ENCODE measurements at places on chromosomes 5 and 9. TPM values are rescaled to one million over a fixed set of nuclear protein-coding genes. Genes with fewer than 3 reads are reported as not detected.

PPP2R2B gene
- polyA plus RNA-seq = not detected

MYMK gene
- polyA plus RNA-seq = not detected

PRPF4 gene
- polyA plus RNA-seq = 48.2 TPM

DOLK gene
- polyA plus RNA-seq = 18.2 TPM

CDH9 gene
- not detected for polyA plus RNA-seq

QSOX2 gene
- polyA plus RNA-seq = 0.53 TPM

MYOZ3 gene
- not detected for polyA plus RNA-seq

MARVELD2 gene
- polyA plus RNA-seq = 3.3 TPM

ECSCR gene
- polyA plus RNA-seq = not detected

SLC34A3 gene
- not detected for polyA plus RNA-seq

GRCh38 chr5:59660737-59661136 lies 232.8 kb downstream of the PDE4D start:
- H3K4me3 ChIP-seq = no peak overlapping the region
- no peaks in the 10 kb centered on the region for H3K4me1 ChIP-seq
- no peaks in the 10 kb centered on the region for H3K36me3 ChIP-seq
- DNase-seq = no peak
- no peaks in the 10 kb centered on the region for H3K27me3 ChIP-seq

DNA sequence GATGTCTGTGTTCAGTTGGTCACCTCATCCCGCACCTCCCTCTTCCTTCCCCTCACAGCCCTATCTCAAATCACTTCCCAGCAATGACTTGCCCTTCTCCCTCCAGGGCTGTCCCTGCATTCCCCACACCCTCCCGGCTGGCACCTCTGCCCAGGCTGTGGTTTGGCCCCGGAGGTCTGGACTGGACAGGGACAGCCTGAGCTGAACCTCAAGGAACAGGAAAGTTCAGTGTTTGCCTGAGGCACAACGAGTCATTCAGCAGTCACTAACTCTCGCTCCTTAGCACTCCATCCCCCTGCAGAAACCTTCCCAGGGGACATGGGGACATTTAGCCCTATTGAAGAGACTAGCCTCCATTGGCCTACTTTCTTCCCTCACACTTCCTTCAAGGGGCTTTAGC lies 58.3 kb upstream of the MAP3K1 start:
- H3K27ac ChIP-seq = no peak overlapping the region
- no peaks in the 10 kb centered on the region for H3K36me3 ChIP-seq
- no peaks in the 10 kb centered on the region for H3K4me1 ChIP-seq
- no peaks in the 10 kb centered on the region for H3K27me3 ChIP-seq
- DNase-seq = no peak
- H3K4me3 ChIP-seq = no peak overlapping the region

GRCh38 chr5:131364507-131365050 lies 100.7 kb downstream of the CDC42SE2 start:
- no peaks in the 10 kb centered on the region for H3K4me1 ChIP-seq
- no peaks in the 10 kb centered on the region for H3K27me3 ChIP-seq
- H3K27ac ChIP-seq = no peak overlapping the region
- peaks cover 7% of the 10 kb centered on the region for H3K36me3 ChIP-seq

DNA sequence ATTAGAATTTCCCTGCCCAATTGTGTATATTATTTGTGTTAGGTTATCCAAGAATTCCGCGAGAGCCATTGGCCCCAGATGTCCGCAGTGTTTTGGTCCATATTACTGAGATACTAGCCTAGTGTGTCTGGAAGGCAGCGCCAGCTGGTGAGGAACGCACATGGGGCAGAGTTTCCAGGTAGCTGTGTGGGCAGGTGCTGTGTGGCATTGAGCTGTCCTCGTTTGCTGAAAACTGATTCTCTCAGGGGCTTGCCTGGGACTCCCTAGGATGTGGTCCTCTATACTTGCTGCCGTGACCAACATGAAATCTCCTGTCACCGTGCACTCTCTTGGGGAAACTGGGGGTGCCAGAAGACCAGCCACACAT lies 288.7 kb downstream of the FANCC start:
- H3K4me1 ChIP-seq = no peaks in the 10 kb centered on the region
- no peak overlapping the region for H3K27ac ChIP-seq
- no peak for DNase-seq
- peaks cover 4% of the 10 kb centered on the region for H3K36me3 ChIP-seq

DNA sequence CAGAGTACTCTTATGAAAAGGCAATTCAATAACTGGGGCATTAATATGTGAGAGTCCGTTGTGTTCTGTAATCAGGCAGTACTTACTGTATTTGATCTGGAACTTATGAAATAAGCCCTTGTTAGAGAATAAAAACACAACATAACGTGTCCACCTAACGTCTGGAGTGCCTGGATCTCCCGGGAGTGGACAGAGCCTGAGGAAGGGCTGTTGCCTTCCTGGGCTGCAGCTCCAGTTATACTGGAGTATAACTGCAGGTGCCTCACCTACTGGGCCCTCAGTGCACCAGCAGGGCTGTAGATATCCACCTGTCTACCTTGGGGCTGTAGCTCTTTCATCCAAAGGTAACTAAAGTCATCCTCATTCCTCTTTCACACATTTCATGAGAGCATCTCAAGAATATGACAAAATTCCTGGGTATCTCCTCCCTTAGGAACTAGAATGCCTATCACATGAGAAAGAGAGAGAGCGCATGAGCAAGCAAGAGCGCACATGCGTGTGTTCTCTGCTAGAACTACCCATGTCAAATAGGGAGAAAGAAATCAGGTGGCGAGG lies 200.1 kb downstream of the GAPVD1 start:
- no peaks in the 10 kb centered on the region for H3K4me1 ChIP-seq
- DNase-seq = no peak
- H3K27me3 ChIP-seq = no peaks in the 10 kb centered on the region
- H3K4me3 ChIP-seq = no peak overlapping the region
- no peak overlapping the region for H3K27ac ChIP-seq

DNA sequence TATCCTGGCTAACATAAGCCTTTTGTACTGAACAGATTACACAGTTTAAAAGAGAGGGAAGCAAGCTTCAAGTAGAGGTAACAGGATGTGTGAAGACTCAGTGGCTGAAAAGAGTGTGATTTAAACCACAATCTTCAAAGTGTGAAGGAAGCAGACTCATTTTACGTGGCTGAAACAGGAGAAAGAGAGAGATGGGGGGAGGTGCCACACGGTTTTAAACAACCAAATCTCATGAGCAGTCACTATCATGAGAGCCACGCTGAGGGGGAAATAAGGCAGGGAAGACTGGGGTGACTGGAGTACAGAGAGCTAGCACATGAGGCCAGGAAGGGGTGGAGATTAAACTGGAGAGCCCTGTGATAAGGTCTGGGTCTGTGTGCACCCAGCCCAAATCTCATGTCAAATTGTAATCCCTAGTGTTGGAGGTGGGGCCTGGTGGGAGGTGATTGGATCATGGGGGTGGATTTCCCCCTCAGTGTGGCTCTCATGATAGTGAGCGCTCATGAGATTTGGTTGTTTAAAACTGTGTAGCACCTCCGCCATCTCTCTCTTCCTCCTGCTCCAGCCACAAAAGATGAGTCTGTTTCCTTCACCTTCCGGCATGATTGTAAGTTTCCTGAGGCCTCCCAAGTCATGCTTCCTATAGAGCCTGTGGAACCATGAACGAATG lies 318.6 kb upstream of the CD180 start:
- H3K27me3 ChIP-seq = no peaks in the 10 kb centered on the region
- H3K4me1 ChIP-seq = no peaks in the 10 kb centered on the region
- no peak overlapping the region for H3K27ac ChIP-seq
- H3K4me3 ChIP-seq = no peak overlapping the region

DNA sequence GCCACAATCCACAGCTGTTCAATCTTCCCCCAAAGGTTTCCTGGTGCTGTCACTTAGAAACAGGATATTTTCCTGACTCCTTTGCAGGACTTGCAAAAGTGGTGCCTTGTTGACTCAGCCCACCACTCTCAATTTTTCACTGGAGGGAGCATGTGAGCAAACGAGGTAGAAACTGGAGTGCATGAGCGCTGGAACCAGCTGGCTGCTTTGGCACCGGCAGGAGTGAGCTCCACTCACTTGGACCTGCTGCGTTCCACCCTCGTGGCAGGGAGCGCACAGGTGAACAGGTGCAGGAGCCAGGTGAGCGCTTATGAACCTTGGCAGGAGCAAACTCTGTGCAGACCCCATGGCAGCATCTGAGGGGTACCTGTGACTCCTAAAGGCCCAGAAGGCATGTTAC lies 364.1 kb upstream of the RORB start:
- no peak overlapping the region for H3K27ac ChIP-seq
- no peaks in the 10 kb centered on the region for H3K27me3 ChIP-seq
- H3K4me3 ChIP-seq = no peak overlapping the region
- H3K36me3 ChIP-seq = no peaks in the 10 kb centered on the region
- H3K4me1 ChIP-seq = no peaks in the 10 kb centered on the region

- H3K4me3 ChIP-seq = no peak overlapping the region
- no peak for DNase-seq
- H3K27me3 ChIP-seq = no peaks in the 10 kb centered on the region
- H3K4me1 ChIP-seq = no peaks in the 10 kb centered on the region
- H3K36me3 ChIP-seq = no peaks in the 10 kb centered on the region
These were observed 22.6 kb downstream of the HRH2 start for GRCh38 chr5:175680463-175680862.

- H3K4me3 ChIP-seq = no peak overlapping the region
- peaks cover 14% of the 10 kb centered on the region for H3K36me3 ChIP-seq
- no peak overlapping the region for H3K27ac ChIP-seq
- peaks cover 15% of the 10 kb centered on the region for H3K4me1 ChIP-seq
These were observed 16.8 kb downstream of the NFX1 start for GRCh38 chr9:33307067-33307466.

GRCh38 chr5:32217886-32218396 lies 43.8 kb upstream of the GOLPH3 start:
- no peaks in the 10 kb centered on the region for H3K27me3 ChIP-seq
- H3K36me3 ChIP-seq = no peaks in the 10 kb centered on the region
- DNase-seq = no peak
- H3K4me1 ChIP-seq = no peaks in the 10 kb centered on the region
- H3K4me3 ChIP-seq = no peak overlapping the region

GRCh38 chr9:138051586-138052321 lies 174.2 kb downstream of the CACNA1B start:
- no peaks in the 10 kb centered on the region for H3K4me1 ChIP-seq
- peaks cover 2% of the 10 kb centered on the region for H3K27me3 ChIP-seq
- H3K4me3 ChIP-seq = no peak overlapping the region
- no peak overlapping the region for H3K27ac ChIP-seq
- DNase-seq = no peak

- DNase-seq = no peak
- H3K4me1 ChIP-seq = peaks cover 4% of the 10 kb centered on the region
- H3K36me3 ChIP-seq = no peaks in the 10 kb centered on the region
- no peak overlapping the region for H3K27ac ChIP-seq
These were observed 1.8 kb upstream of the NTRK2 start for GRCh38 chr9:84667571-84668195.

GRCh38 chr5:417301-418161 lies 25.4 kb upstream of the EXOC3 start:
- no peak overlapping the region for H3K4me3 ChIP-seq
- no peak overlapping the region for H3K27ac ChIP-seq
- H3K27me3 ChIP-seq = no peaks in the 10 kb centered on the region

- H3K27me3 ChIP-seq = no peaks in the 10 kb centered on the region
- H3K36me3 ChIP-seq = no peaks in the 10 kb centered on the region
- H3K4me3 ChIP-seq = no peak overlapping the region
- H3K4me1 ChIP-seq = no peaks in the 10 kb centered on the region
- H3K27ac ChIP-seq = no peak overlapping the region
- no peak for DNase-seq
These were observed 9.1 kb upstream of the OLFM1 start for GRCh38 chr9:135078361-135078821.

GRCh38 chr5:74624501-74624900 lies 16.0 kb downstream of the ENC1 start:
- H3K4me1 ChIP-seq = no peaks in the 10 kb centered on the region
- DNase-seq = no peak
- no peaks in the 10 kb centered on the region for H3K36me3 ChIP-seq
- no peaks in the 10 kb centered on the region for H3K27me3 ChIP-seq
- no peak overlapping the region for H3K27ac ChIP-seq

DNA sequence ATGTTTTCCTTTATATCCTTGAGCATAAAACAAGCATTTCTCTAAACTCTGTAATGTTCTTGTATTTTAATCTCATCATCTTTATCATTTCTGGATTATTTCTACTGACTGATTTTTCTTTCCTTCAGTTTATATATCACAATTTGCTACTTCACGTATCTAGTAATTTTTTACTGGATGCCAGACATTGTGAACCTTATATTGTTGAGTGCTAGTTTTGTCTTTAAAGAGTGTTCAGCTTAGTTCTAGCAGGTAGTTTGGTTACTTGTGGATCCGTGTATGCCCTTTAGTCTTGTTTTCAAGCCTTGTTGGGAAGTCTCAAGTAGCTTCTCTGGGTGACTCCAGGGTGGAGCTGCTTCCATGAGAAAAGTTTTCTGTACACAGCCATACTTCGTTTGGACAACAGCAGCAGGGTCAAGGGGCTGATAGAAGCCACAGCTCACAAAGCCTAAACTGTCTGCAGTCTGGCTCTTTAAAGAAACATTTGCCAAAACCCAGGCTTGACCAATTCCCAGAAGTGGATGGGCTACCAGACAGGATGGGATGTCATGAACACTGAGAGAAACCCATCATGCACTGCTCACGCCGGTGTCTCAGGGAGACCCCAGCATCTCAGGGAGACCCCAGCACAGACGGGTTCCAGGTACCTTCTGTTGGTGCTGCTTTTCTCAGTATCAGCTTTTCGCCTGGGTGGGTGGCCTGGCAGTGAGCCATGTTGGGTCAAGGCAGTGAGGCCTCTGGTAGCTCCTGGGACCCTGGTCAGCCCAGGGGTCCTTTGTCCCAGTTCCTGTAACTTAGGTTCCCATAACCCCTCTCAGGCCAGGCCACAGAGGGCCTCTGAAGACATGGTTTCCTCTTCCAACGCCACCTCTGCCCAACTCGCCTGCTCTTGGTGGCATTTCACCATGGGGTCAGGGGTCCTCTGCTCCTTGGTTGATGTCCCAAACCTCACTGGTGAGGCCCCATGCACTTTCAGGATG lies 29.1 kb downstream of the TRIP13 start:
- H3K27ac ChIP-seq = no peak overlapping the region
- no peaks in the 10 kb centered on the region for H3K4me1 ChIP-seq
- peaks cover 2% of the 10 kb centered on the region for H3K36me3 ChIP-seq
- no peaks in the 10 kb centered on the region for H3K27me3 ChIP-seq
- no peak overlapping the region for H3K4me3 ChIP-seq

- H3K4me3 ChIP-seq = no peak overlapping the region
- H3K36me3 ChIP-seq = peaks cover 4% of the 10 kb centered on the region
- no peak for DNase-seq
- H3K4me1 ChIP-seq = peaks cover 5% of the 10 kb centered on the region
- no peak overlapping the region for H3K27ac ChIP-seq
- no peaks in the 10 kb centered on the region for H3K27me3 ChIP-seq
These were observed 4.3 kb downstream of the BRD3OS start for GRCh38 chr9:134029248-134030226.

DNA sequence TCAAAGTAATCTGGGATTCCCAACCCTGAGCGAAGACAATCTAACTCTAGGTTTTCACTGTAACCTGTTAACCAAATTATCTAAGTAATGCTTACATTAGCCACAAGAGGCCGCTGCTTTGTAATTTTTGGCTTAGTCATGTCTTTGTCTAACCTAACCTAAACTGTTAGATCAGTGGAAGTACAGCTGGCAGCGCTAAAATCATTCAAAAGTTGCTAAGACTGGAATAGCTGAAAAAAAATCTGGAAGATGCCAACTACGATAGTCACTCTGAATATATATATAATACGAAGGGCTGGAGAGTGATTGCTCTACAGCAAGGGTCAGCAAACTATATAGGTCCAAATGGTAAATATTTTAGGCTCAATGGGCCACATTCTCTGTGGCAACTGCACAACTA lies 60.2 kb downstream of the FBXO38 start:
- H3K27ac ChIP-seq = no peak overlapping the region
- peak; percentile 3 for DNase-seq
- no peaks in the 10 kb centered on the region for H3K4me1 ChIP-seq
- H3K36me3 ChIP-seq = no peaks in the 10 kb centered on the region
